ENCODE measurements at places on chromosomes 4 and X.

GRCh38 chr4:120589787-120590186 lies 332.7 kb downstream of the PRDM5 start:
- DNase-seq, result no peak

- DNase-seq, result no peak
These were observed 169.6 kb upstream of the GATB start for GRCh38 chr4:151930372-151930771.

DNA sequence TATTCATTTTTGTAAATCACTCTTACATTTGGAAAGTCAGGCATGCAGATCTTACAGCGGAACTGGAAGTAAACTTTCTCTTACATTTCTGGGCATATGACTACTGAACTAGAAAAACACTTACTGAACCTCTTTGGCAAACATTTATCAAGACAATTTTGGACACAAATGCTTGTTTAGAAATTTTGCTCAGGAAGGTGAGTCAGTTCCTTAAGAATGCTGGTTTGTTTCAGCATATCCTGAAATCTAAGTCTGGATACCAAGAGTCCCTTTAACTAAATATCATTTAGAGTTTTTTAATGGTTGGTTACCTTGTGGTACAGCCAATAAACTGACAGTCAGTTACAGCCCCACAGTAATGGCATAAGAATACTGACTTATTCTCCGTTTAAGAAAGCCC lies 15.0 kb downstream of the SHISA3 start:
- DNase-seq, result no peak

DNA sequence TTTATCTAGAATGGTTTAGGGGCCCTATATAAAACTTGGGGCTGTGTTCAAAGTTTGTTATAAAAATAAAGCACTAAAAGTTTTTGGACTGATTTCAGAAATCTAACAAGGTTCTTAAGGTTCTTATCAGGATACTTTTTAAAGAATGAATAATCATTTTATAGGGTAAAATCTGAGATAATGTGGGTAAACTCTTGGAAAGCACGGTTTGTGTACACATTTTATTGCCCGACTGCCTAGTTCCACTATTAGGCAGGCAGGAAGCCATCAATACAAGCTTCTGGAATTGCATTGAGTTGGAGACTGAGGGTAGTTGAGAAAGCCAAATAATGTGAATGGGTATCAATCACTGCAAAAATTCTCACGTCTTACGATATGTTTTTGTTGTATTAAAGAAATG lies 331.0 kb upstream of the PITX2 start:
- DNase-seq, result no peak

DNA sequence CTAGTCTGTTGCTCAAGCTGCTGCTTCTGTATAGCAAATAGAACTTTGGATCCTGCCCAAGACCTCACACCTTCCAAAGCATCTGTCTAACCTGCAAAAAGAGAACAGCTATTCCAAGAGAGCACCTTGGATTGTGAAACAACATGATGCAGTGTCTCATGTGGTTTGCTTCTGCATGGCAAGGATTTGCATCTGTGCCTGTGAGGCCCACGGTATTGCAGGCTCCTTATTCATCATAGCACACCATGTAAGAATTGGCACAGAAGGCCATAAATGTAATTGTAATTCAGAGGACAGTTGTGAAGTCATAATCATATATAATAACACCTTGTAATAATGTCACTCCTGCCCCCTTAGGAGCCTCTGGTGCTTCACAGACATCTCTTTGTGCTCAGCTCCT lies 147.1 kb downstream of the ZNF674 start:
- DNase-seq, result no peak
